Stimulated activated CD4-positive, alpha-beta T cell treated with anti-CD3 and anti-CD28 coated beads, TNF-alpha, amount 100 ng/mL, for 48 hours (primary cell): ENCODE measurements at places on chromosomes 3 and 15.

- DNase-seq, result no peak
Observed at GRCh38 chr15:36808411-36809160, 229.2 kb downstream of the CDIN1 start.

- DNase-seq, result no peak
Observed at GRCh38 chr3:154022606-154023005, 98.6 kb upstream of the ARHGEF26 start.

DNA sequence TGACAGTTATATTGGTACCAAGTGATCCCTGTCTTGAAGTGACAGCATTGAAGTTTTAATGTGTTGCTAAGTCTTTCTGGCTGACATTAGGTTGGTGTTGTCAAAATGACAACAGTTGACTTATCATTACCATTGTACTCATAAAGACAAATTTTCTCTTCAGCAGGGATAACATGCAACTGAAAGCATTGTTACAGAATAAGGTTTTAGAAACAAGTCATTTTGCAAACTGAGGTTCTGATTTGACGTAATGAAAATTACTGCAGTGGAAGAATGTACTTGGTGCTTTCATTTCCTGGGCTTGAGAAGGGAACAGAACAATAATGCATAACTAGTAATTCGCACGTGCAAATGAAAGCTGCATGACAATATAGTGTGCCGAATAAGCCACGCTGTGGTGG lies 75.1 kb downstream of the MOBP start:
- no peak for DNase-seq

DNA sequence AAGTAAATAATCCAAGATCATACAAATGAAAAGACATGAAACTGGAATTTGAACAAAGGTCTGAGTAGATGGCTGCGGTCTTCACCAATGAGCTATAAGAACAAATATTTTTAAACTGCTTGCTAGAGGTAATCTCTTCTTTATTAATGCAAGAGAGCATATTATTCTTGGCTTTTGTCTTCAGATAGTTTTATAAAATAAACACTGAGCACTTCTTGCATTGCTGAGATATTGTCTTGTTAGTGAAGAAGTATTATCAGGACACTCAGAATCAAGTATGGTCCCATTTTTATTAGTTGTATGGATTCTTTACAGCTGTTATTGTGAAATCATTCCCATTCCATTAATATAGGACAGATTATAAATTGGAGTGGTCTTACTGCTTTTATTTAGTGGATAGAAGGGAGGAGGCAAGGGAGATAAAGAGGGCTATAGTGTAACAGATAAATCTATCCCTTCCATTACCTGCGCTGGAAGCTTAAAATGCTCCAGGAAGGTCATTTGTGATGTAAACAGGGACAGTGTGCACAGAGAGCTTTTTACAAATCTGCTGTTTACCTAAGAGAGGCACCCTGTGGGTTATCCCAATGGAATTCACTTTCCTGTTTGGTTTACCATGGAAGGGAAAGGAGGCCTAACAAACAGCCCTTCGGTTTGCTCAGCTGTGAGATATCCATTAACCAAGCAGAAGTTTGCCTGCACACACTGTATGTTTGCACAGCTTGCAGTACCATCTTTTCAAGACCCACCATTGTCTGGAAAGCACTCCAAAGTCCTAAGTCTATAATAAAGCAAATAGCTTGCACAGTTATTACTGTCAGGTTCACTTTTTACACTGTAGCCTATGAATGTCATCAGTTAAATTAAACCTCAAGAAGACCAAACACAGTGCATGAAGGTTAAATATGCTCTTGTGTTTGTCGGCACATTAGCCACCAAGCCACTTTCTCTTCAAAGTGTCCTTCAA lies 347.7 kb upstream of the TGFBR2 start:
- no peak for DNase-seq

DNA sequence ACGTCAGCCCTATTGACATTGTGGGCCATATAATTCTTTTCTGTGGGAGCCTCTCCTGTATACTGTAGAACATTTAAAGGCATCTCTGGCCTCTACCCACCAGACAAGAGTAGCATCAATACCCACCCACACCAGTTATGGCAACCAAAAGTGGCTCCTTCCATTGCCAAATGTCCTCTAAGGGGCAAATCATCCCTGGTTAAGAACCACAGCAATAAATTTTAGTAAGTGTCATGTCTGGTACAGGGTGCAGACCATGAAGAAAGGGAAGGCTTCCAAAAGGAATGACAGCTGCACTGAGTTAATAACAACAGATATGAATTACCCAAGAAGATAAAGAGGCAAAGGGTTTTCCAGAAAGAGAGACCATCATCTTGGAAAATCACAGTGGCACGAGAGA lies 6.9 kb upstream of the CLDN18 start:
- no peak for DNase-seq

- no peak for DNase-seq
Observed at GRCh38 chr15:67149773-67150022, 84.3 kb downstream of the SMAD3 start.

GRCh38 chr3:97736928-97737327 lies 27.6 kb upstream of the ARL6 start:
- DNase-seq, result no peak

- no peak for DNase-seq
Observed at GRCh38 chr3:188937389-188937788, 234.4 kb upstream of the TPRG1 start.

- no peak for DNase-seq
Observed at GRCh38 chr15:27797765-27798164, 301.4 kb downstream of the OCA2 start.

GRCh38 chr15:87129916-87130315 lies 1050.2 kb downstream of the AGBL1 start:
- DNase-seq, result no peak

- DNase-seq, result no peak
Observed at GRCh38 chr3:171419457-171419856, 40.7 kb downstream of the TNIK start.

DNA sequence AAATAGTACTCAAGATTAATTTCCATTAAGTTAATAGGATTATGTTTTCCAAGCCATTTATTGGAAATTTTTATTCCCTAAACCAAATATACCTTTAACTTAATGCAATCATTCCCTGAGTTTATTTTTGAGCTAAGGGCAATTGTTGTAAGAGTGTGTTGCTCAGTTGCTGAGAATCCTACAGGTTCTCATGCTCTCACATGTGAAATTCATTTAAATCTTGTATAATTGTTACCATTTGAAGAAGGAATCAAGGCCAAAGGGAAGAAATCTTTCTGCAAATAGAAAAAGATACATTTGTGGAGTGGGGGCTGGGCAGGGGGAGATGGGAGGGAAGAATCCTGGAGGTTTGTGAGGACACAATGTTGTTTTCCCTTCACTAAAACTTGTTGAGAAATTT lies 202.7 kb upstream of the STRIT1 start:
- no peak for DNase-seq

GRCh38 chr3:196149831-196150301 lies 61.3 kb downstream of the ZDHHC19 start:
- no peak for DNase-seq

DNA sequence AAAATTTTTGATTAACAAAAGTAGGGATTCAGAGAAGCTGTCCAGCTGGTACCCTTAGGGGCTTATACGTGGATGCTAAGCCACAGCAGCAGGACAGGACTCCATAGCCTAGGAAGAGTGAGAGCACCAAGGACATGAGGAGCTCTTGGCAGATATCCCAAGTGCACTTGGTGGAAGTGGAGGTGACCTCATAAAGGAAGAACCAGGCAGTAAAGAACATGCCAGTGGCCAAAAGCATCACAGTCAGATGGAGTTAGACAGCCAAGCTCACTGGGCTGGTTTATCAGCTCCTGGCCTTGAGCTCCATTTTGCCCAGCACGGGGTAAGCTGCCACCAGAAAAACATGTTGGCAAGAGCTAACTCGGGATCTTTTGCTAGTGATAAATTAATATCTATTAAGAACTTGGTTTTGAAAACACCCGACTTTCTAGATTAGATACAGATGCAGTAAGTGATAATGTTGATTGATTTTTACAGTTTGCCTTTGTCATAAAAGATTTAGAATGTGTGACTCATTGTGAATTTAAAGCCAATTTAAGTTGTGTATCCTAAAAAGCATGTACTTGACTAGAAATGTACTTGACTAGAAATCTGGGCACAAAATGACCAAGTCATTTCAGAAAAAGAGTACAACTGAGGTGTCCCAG lies 108.0 kb downstream of the CMSS1 start:
- DNase-seq, result no peak
